ENCODE measurements at places on chromosomes 12 and 14.

- DNase-seq = no peak
Measured at GRCh38 chr14:29463727-29464395, 463.8 kb downstream of the PRKD1 start.

- DNase-seq = no peak
Measured at GRCh38 chr12:112978163-112979040, at the start of gene OAS2. Gene OAS2, plus strand, starts transcription at chr12:112978519. Its CDS starts 90 bp downstream, at chr12:112978609.

GRCh38 chr14:93984987-93985410 lies 8.6 kb upstream of the ASB2 start:
- no peak for DNase-seq

DNA sequence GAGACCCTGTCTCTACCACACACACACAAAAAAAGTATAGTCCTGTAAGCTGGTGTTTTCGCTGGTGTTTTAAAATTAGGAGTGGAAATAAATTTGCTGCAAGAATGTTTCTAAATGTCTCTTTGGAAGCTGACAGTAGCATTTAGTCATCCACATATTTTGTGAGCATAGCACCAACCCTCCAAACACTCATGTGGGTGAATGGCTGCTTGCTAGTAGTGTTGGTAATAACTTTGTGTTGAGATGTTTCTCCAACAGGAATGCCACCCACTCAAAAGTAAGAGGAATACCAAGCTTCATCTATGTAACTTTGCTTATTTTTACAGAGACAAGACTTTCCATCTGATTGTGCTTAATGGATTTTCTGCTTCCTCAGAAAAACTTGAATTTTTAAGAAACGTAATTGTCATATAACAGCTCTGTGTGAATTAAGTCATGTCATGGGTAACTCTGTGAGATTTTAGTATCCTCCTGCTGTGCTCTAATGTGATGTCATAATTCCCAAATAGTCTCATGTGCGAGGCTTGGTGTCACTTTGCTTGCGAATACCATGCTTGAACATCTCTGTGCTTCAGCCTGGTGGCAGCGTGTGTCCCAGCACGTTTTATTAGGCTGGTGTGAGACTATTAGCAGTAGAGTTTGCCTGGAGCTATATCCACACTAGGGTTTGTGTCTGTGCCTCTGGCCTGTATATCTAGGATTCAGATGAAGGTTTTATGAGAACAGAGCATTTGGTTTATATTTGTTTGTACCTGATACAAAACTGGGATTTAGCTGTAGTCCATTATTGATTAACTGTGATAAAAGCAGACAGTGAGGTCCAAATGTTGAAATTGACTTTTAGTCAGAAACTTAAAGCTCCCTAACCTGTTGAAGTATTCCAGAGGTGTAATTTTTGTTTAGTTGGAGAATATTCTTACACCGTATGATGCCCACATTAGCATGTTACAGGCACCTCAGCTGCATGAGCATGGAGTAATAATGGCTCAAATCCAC lies 80.5 kb downstream of the FBXW8 start:
- no peak for DNase-seq

DNA sequence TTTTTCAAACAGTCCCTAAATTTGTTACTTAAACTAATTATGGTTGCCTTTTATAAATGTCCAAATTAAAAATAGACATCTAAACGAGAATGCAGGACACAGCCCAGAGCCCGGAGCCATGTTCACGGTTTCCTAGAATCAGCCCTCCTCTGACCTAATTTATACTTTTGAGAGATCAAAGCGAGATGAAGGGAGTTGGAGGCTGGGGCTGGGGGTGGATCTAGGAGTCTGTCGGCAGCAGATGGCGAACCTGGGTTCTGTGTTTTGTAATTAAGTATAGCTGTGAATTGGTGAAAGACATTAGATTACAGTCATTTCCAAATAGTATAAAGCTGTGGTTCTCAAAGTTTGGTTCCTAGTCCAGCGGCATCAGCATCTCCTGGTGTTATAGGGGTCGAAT lies 210.1 kb downstream of the SLC41A2 start:
- DNase-seq = peak; percentile 20

- DNase-seq = no peak
Measured at GRCh38 chr12:124509300-124509675, 58.1 kb downstream of the NCOR2 start.

- DNase-seq = no peak
Measured at GRCh38 chr12:96186607-96187301, 7.4 kb upstream of the ELK3 start.

- DNase-seq = no peak
Measured at GRCh38 chr14:56702515-56702914, 107.8 kb downstream of the OTX2 start.

GRCh38 chr12:2633176-2633824 lies 161.5 kb upstream of the FKBP4 start:
- DNase-seq = no peak

GRCh38 chr12:12941450-12942350 lies 10.3 kb downstream of the GPRC5D start:
- DNase-seq = no peak

DNA sequence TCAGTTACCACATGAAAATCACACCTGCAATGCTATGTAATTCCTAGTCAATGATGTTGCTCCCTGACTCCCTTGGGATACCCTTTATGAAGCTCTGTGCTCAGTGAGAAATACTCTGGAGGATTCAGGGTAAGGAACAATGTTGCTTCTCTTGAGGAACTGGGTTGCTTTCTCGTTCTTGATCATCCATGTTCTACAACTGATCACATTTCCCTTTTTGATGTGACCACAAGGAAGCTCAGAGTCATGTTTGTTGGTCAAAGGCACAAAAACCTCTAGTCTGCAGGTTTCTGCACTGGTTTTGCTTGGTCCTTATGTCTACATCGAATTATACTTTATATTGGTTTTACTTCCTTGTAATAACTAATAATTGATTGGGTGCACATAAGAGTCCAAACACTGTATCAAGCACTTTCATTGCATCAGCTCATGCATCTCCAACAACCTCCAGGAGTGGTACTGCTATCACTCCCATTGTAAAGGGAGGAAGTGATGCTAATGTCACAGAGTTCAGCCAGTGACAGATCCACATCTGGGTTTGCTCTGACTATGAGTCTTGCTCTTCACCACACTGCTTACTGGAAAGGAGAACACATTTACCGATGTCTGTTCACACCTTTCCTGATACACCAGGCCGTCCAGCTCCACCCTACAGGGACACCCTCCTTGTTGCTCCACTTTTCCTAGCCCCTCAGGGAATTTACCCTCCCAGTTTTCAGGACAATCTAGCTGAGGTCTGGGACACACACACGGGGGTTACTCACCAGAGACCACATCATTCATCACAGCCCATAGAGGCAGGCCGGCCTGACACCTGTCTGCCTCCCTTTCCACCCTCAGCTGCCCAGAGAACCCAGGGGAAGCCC lies 41.0 kb downstream of the CMKLR1 start:
- DNase-seq = no peak

GRCh38 chr12:70245458-70245857 lies 2.2 kb downstream of the CNOT2 start:
- DNase-seq = no peak

GRCh38 chr14:59619061-59619460 lies 42.4 kb upstream of the CCDC175 start:
- DNase-seq = no peak
